ENCODE measurements at places on chromosomes 16 and 17.

GRCh38 chr17:48510761-48511604 lies 19.8 kb downstream of the HOXB1 start:
- DNase-seq, result peak; percentile 65

- no peak for DNase-seq
Observed at GRCh38 chr16:80591071-80591915, 50.5 kb downstream of the DYNLRB2 start.

GRCh38 chr16:27701381-27701780 lies 151.4 kb downstream of the KATNIP start:
- no peak for DNase-seq

GRCh38 chr17:65833214-65833613 lies 271.8 kb upstream of the AXIN2 start:
- no peak for DNase-seq

DNA sequence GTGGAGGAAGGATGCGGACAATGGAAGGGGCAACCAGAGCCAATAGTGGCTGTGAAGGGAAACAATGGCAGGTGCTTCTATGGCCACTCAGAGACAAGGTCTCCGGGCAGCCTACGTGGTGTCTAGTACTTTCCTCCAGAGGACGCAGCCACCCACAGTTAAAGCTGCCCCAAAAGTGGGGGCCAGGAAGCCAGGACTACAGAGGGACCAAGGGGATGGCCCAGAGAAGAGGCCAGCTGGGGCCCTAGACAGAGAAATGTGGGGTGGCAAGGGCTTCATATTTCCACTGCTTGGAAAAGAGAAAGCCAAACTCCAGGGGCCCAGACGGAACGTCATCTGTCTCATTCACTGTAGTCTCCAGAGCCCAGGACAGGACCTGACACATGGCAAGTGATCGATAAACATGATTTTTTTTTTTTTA lies 837 bp upstream of the PER1 start:
- peak; percentile 27 for DNase-seq

GRCh38 chr17:40542558-40543411 lies 22.5 kb downstream of the CCR7 start:
- peak; percentile 90 for DNase-seq

Measured in fibroblast of skin of right biceps (primary cell).